ENCODE measurements at places on chromosomes 7 and 10.
A peak's percentile ranks its signal among the peaks of the same experiment; 100 is the strongest.

DNA sequence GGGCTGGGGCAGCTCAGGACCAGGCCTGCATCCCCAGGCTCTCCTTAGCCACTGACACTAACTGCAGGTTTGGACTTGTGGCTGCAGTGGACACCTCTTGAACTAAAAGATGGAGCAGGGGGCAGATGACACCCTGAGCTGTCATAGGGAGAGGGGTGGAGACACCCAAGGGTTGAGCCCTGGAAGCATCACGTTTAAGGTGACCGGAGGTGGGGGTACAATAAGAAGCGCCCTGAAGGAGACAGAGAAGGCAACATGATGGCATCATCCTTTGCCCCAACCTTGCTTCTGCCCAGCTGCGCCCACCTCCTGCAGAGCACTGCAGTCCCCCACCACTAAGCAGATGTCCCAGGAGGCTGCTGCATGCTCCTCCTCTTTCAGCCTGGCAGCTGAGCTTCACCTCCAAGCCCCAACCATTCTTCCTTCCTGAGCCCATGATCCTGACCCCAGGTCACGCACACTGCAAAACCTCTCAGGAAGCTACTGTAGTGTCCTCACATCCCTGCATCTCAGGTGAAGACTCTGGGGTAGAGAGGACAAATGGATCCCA lies 25.5 kb downstream of the OGDHL start:
- DNase-seq, result no peak

DNA sequence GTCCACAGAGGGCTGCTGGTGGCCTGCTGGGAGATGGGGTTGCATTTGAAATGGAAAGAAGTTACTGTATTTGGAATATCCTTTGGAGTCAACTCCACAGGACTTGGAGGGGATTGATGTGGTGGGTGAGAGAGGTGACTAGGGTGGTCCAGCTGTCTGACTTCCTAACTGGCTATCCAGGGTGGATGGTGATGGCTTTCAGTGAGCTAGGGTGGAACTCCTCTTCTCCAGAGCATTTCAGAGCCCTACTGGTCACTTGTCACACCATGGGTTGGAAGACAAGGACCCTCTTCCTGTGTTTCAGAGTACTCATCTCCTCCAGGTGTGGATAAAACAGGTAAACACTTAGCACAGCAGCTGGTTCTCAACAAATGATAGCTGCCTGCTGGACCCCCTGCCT lies 3.3 kb upstream of the ADAMTS14 start:
- DNase-seq, result no peak

GRCh38 chr7:106776618-106777347 lies 88.3 kb upstream of the PIK3CG start:
- DNase-seq, result no peak

DNA sequence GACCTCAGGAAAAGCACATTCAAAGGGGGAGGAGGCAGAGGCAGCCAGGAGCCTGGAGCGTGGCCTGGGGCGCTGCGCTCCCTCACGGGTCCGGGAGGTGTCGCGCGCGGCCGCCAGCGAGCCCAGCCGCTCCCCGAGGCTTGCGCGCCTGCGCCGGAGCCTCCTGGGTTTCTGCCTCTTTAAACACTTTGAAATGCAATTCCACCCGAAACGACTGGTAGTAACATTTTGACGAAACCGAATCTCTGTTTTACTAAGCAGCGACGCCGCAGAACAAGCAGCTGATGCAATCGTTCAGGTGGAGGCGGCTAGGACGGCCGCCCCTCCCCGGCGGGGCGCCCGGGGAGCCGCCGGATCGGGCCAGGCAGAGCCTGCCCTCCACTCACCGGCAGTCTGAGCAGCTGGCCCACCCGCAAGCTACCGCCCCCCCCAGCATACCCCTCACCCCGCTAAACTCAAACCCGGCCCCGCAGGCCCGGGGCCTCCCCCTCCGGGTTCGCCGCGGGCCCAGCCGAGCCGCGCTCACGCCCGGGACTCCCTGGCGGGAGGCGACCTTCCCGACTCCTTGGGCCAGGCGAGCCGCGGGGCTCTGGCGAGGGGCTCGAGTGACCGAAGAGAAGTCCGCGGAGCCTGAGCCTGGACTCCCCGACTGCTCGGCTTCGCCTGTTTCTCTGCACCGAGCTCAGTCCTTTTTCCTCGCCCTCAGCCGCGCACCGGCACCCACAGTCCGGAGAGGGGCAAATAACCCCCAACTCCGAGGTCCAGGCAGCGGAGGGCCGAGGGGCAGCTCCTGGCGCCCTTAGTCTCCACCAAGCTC lies 3.2 kb downstream of the MKX start:
- peak; percentile 92 for DNase-seq

DNA sequence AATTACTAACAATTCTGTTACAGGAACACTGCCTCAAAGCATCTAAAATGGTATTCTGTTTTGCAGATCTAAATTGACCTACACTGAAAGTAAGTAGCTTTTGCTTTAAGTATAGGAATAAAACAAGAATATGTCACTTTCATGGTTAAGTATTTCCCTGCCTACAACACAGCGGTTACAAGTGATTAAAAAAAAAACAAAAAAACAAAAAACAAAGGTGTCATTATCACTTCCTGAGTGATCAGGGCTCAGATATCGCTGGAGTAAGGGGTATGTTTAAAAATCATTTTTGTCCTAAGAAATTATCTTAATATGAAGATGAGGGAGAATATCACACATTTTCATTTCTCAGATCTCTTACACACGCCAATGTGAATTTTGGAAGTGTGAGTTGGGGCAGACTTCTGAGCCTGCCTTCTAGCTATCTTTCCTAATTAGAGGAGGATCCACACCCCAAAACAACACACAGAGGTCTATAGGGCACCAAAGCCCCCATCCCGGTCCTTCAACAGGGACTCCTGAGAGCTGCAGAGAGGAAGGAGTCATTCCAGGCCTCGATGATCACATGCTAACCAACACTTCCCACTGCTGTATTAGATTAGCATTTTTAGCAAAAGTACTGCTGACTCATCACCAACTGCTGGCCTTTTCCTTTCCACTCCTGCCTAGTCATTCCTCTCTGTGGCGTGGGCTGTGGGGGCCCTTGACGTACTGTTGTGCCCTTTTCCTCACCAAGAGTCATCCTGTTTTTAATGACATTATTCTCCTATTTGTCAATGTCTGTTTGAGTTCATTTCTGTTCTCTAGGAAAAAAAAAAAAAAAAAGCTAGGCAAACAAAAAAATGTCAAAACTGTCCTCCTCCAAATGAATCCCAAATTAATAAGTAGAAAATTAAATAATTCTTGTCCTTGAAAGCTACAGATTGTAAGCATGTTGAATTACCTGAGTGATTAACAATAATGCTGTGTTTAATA lies 31.2 kb downstream of the PRTFDC1 start:
- DNase-seq, result peak; percentile 24

- DNase-seq, result no peak
These were observed 12.5 kb upstream of the LIPK start for GRCh38 chr10:88693392-88694020.

- peak; percentile 33 for DNase-seq
These were observed 79.6 kb downstream of the ARL5B start for GRCh38 chr10:18738835-18739234.

DNA sequence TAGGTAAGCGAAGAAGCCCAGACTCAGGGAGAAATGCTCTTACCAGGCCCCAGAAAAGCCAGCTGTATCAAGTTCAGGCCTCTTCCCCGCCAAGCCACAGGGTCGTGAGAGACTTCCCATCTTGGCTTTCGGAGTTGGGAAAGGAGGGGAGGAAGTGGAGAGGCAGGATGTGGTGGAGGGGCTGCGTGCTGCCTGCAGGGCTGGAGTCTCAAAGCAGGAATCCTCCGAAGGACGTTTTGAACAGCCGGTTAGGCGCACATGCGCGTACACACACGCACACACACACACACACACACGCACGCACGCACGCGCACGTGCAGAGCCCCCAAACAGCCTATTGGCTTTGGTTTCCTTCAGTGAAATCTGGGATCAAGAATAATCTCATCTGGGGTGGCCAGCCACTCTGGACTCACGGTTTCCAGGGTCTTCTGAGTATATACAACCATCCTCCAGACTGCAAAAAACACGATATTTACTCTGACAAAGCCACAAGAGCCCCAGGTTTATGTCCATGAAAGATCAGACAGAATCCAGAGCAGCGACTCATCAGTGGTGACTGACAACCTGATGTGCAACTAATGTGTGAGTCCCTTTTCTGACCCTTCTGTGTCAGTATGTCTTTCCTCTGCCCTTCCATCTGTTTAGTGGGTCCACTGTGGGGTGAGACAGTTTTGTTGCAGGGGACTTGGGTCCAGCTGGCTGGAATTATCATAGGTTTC lies 115.0 kb upstream of the ZNF438 start:
- DNase-seq, result peak; percentile 95

DNA sequence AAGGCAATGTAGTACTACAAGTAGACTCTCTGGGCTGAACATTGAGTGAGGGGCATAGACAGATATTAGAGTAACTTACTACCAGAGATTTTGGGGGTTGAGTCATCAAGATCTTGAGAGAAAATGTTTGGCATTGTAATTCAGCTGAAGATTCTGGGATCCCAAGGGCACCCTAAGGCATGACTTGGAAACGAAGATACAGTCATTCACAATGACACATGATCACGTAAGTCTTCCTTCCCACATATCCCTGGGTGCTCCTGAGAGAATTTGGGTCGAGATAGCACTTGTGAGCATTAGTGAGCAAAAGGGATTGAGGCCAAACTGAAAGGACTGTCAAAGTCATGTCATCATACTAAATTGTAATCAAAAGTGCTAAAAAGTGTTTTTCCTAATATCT lies 192.5 kb upstream of the PCLO start:
- DNase-seq, result no peak

GRCh38 chr10:66209025-66209424 lies 716.8 kb upstream of the LRRTM3 start:
- no peak for DNase-seq

DNA sequence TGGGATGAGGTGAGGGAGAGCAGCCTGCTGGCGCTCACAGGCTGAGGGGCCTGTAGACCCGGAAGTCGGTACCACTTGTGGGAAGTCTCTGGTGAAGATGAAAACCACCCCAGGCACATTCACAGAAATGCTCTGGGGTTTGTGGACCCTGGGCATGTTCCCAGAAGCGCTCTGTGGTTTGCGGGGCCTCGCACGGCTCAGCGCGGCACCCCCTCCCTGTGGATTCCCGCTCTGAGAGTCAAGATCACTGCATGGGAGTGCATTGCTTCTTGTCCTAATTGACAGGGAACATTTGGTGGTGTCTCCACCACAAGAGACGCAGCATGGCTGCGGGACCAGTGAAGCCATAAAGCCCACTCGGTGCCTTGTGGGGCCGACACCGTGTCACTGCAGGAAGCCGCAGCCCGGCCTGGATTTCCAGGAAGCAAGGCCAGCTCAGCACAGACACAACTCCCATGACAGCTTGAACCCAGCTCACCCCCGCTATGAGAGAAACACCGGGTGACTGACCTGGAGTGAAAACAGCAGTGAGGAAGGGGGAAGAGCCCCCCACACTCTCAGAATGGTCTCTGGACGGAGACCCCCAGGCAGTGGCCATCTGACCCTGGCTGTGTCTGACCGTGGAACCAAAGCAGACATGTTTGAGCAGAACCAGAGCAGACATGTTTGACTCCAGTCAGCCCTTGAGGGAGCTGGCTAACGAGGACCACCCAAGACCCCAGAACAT lies 157.2 kb downstream of the PTPRN2 start:
- no peak for DNase-seq

DNA sequence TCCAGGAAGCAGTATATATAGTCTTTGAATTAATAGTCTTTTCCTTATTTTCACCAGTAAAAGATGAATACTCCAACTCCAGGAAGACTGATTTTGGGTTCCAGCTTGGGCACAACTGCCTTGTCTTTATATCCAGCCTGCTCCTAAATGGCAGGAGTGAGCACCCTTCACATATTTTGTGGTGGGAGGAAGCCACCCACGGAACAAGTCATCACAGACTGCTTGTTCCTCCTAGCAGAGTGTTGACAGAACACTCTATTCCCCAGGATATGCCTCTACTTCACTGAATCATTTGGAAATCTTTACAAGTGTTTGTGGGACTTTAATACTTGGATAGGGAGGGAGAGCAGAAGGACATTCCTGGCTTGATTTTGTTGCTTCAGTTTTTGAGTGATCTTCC lies 31.7 kb downstream of the ITPRID1 start:
- DNase-seq, result no peak

GRCh38 chr7:159094023-159094740 lies 50.5 kb downstream of the VIPR2 start:
- no peak for DNase-seq

All from muscle of back (tissue), 13 donors.